Activated CD4-positive, alpha-beta T cell treated with anti-CD3 and anti-CD28 coated beads for 24 hours (primary cell): ENCODE measurements at places on chromosomes 5 and 9.

DNA sequence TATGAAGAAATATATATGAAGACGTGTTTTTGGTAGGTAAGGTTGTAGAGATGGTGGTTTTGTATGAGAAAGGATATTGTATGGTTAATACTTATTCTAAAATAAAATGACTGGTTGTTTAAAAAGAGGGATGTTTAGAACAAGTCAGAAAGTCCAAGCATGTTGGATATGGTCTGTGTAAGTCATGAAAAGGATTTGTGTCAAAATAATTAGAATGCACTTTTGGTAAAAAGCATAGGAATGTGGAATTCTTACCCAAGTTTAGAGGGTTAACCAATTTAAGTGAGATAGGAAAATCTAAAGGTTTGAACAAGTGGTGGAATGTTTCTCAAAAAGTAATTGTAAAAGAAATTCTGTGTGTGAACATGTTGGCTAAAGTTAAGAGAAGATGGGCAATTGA, 1556.5 kb upstream of the C9orf72 start:
- no peak for DNase-seq

- DNase-seq = no peak
Measured at GRCh38 chr9:71608825-71609447, 159.4 kb downstream of the CEMIP2 start.

GRCh38 chr9:90421786-90422185, 220.8 kb downstream of the DIRAS2 start:
- no peak for DNase-seq

- no peak for DNase-seq
Measured at GRCh38 chr5:10524376-10525123, 39.3 kb upstream of the ANKRD33B start.

- DNase-seq = no peak
Measured at GRCh38 chr5:155844542-155844941, 482.4 kb upstream of the SGCD start.
